ENCODE measurements at places on chromosomes 1 and 21.

DNA sequence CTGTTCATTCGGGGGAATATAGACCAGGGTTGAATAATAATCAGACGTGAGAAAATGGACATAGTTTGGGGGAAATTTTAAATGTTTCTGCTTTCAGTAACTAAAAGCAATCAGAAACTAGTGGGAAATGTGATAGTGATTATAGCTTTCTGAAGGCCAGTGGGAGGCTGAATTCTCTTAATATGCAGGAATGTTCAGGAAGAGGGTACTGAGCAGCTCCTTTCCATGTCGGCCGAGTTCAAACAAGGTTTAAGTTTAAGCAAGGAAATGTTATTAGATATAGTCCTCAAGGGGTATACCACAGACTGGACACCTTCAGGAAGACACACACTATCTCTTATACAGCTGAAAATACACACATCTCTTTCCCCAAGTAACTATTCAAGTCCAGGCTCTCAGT, 105.5 kb downstream of the HHAT start:
- DNase-seq: no peak

DNA sequence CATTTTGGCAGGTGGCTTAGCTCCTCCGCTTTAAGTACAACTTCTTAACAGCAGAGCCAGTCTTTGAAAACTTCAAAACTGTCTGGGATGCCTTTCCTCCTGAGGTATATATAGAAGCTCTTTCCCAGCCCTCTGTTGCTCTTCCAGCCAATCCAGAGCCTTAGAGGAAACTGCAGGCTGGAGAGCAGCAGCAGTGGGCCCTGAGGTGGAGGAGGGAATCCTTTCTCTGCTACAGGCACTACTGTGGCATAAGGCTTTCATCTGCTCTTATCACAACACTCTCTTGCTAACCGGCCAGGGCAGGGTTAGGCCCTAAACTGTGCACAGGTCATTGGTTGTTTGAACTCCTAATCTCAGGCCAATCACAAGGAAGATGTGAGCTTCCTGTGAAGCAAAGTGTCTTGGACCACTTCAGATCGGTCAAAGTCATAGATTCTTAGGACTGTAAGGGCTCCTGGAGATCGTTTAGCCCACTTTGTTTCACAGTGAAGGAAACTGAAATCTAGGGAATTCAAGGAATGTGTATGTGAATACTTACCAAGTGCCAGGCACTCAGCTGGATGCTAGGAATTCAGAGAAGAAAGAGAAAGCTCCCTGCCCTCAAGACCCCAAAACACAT, at the start of gene RGS5:
Gene RGS5, minus strand, starts transcription at position 84 of the 619 bp plus-strand sequence. Its CDS starts 81 bp downstream, at position 3.
- no peak for DNase-seq

DNA sequence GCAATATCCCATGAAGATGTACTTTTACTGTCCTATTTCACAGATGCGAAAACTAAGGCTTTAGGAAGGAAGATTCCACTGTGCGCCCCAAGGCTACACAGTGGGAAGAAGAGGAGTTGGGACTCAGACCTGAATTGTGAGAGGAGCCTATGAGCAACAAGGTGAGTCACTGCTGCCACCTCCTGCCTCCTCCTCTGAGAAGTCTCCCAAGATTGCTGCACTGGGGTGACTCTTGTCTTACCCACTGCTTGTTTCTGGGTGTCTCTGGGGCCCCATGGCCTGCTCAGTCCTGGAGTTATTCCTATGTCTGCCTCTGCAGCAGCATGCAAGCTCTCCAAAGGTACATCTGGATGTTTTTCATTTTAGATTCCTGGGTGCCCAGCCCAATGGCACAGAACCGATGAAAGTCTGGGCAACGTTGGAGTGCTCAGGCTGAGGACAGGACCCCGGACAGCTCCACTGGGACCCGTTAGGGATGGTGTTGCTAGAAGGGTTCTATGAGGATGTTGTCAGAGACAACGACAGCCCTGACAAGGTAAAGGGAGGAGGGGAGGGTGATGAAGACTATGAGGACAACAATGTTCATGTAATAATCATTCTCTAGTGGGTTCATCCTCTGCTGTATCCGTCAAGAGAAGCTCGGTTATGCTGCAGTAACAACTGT, 11.0 kb upstream of the C1QA start:
- no peak for DNase-seq

GRCh38 chr1:86423873-86424272, at the start of gene CLCA2:
Gene CLCA2 (plus strand): TSS chr1:86424171. CDS start chr1:86424248, 77 bp downstream.
- DNase-seq: no peak

DNA sequence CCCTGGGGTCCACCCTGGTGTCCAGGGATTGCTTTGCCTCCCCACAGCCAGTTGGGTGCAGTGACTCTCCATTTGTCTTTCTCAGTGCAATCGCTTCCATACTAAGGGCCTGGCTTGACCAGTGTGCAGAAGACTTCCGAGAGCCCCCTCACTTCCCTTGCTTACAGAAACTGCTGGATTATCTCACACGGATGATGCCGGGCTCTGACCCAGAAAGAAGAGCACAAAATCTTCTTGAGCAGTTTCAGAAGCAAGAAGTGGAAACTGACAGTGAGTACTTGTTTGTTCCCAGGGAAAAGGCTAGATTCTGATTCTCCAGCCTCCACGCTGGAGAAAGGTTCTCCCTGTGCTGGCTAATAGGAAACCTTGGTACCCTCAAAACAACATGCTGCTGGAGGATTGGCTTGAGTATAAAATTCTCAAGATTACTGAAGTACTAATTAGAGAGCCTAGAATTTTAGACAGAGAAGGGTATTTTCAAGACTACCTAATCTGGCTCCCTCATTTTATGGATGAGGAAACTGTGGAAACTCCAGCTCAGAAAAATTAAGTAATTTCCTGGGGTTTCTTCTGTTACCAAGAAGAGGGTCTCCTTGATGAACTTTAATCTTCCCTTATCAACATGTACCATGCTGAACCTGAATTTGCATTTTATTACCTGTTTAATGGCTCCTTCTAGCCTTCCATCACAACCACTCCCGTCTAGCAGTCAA, 75.8 kb downstream of the RGL1 start:
- DNase-seq: no peak

GRCh38 chr1:17199267-17200044, 5.5 kb upstream of the PADI1 start:
- no peak for DNase-seq

- DNase-seq: no peak
These were observed 4.8 kb downstream of the TP73 start for GRCh38 chr1:3657096-3657475.

- no peak for DNase-seq
These were observed 48.2 kb downstream of the ELK4 start for GRCh38 chr1:205583461-205584130.

- DNase-seq: no peak
These were observed 371.4 kb downstream of the HHAT start for GRCh38 chr1:210700083-210700482.

Data from activated CD4-positive, alpha-beta T cell treated with anti-CD3 and anti-CD28 coated beads, Interleukin-2, amount 50 U/mL, for 24 hours (primary cell).